SW 1271 (cell line): ENCODE measurements at places on chromosomes 3 and 15.
A peak's percentile ranks its signal among the peaks of the same experiment; 100 is the strongest.

- no peak for DNase-seq
These were observed 67.0 kb upstream of the SLC25A26 start for GRCh38 chr3:66153481-66154443.

DNA sequence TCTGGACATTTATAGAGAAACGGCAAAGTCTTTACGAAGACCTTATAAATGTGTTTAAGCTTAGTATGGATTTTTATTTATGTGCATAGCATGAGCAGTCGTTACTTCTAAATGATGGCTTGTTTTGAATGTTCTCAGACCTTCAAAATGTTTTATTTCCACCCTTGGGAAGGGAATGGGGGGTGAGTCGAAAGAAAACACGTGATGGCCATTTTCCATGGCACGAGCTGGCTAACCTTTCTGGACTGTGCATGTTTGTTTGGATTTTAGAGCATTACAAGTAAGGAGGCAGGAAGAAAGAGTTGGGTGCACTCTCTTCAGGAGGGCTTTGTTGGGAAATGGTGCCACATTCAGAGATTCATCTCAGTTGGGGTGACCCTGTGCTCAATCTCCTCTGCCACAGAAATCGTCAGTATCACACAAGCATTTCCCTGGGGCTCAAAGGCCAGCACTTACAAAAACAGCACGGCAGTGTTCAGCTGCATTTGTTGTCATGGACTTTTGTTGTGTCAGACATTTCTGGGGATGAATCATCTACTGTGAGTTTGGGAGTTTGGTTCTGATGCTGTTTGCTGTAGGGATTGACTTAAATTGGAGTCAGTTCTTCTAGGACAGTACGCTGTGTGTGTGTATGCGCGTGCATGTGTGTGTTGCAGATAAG is 52.3 kb upstream of the ADAMTS9 start:
- DNase-seq: no peak

DNA sequence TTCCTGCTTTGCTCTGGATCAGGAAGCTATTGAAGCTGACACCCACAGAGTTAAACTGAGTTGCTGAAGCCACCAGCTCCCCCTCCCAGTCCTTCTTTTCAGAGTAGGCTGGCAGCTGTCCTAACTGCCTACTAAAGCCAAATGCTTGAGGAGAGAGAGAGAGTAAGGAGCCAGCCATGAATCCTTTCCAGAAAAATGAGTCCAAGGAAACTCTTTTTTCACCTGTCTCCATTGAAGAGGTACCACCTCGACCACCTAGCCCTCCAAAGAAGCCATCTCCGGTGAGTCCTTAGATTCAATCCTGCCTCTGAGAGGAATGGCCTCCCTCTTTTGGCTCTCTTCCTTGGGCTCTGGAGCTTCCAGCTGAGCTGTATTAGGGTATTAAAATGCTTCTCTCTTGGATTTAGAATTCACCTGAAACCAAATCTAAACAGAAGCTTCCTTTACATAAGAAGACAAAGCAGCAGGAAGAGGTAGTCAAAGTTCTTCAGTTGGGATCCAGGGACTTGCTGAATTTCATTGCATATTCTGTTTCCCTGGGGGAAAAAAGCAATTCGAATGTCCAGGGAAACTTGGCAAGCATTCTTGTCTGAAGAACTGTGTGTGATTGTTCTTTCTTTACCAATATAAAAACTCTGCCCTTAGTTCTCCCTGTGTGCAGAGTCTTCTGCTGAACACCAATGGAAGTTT is at the start of gene SLC15A2:
Gene SLC15A2 (plus strand): TSS at position 101 of the 690 bp plus-strand sequence. CDS start 76 bp downstream, at position 177.
- DNase-seq: no peak

GRCh38 chr15:57589281-57589680 is 2.4 kb upstream of the MYZAP start:
- no peak for DNase-seq

DNA sequence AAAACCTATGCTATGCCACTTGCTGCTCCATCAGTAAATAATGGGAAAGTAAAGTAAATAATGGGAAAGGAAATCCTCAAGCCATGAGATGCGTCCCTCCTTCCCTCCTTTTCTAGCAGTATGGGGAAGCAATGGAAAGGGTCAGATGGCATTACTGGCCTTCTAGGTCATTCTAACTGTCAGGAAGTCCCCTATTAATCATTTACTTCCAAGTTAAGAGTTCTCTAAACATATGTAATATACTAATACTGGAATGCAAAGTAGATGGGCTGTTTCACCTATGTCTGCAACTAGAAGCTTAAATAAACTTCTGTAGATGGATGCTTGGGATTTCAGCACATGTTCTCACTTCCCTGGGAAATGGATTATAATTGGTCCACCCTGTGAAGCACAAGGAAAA is 55.9 kb downstream of the MDFIC2 start:
- DNase-seq: no peak

DNA sequence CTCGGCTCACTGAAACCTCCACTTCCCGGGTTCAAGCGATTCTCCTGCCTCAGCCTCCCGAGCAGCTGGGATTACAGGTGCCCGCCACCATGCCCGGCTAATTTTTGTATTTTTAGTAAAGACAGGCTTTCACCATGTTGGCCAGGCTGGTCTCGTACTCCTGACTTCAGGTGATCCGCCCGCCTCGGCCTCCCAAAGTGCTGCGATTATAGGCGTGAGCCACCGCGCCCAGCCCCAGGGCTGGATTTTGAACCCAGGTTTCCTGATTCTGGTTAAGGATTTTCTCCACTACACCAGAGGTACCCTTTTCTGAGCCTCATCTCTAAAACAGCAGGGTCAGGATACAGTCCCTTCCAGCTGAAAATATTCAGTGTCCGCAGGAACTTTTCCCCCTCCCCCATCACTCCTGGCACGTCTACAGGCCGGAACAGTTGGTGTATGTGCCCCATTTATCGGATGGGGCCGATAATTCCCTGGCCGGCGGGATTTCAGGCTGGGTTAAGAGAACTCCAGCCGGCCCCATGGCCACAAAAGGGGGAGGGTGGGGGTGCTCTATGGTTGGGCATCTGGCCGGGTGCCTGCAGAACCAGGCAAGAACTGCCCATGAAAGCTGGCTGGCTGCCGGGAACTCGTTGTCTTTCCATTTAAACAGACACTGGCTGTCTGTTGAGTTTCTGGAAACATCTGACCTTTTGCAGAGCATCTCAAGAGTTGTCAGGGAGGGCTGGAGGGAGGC is 26.8 kb upstream of the SEMA4B start:
- no peak for DNase-seq

DNA sequence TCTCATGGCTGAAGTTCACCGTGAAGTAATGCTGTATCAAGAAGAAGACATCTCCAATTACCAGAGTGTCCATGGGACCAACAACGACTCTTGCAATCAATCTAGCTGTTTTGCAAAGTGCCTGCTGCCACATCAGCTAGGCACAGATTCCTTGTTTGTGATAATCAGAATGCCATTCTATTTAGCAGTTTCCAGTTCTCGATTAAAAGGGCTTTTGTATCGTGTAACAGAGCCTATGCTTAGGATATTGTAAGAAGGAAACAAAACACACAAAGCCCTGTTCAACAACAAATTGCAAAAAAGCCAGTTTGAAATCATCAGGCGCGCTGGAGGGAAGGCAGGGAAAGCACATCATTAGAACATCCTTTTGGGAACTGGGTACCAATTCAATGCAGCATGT is 26.1 kb downstream of the RASGRF1 start:
- DNase-seq: no peak

- no peak for DNase-seq
These were observed 76.0 kb upstream of the NECTIN3 start for GRCh38 chr3:110995461-110996231.

GRCh38 chr15:71167445-71168165 is 52.3 kb downstream of the THSD4 start:
- no peak for DNase-seq

DNA sequence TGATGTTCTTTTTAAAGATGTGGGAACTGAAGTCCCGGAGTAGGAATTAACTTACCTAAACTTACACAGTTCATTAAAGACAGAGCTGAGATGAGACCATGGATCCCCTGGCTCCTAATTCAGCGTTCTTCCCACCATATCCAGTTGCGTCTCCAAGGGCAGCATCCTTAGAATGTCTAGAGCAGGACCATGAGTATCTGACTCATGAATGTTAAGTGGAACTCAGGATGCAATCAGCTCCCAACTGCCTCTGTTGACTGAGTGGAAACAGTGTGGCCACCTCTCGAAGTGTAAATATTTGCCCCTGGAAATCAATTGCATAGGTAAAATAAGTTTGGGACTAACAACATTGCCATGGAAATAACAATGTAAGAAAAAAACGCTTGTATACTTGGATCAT is 2.5 kb downstream of the SNTN start:
- DNase-seq: no peak

GRCh38 chr15:81120069-81120468 is 14.0 kb upstream of the CFAP161 start:
- no peak for DNase-seq

DNA sequence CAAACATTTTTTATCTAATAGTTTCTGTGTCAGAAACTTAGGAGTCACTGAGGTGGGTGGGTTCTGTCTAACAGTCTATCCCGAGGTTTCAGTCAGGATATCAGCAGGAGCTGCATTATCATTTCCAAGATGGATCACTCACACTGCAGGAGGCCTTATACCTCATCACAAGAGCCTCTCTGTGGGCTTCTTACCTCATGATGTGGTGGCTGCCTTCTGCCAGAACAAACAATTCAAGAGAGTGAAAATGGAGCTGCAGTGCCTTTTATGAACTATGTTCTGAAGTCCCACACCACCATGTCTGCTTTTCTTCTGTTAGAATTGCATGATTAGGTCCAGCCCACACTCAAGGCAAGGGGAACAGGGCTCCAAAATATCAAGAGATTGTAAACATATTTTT is 27.9 kb downstream of the RFX7 start:
- DNase-seq: no peak

GRCh38 chr3:156443079-156443478 is 111.8 kb downstream of the SSR3 start:
- no peak for DNase-seq

GRCh38 chr3:160677459-160677881 is 510 bp downstream of the ARL14 start:
- no peak for DNase-seq

- DNase-seq: peak; percentile 48
These were observed 4.4 kb downstream of the TGFBR2 start for GRCh38 chr3:30610702-30611368.

DNA sequence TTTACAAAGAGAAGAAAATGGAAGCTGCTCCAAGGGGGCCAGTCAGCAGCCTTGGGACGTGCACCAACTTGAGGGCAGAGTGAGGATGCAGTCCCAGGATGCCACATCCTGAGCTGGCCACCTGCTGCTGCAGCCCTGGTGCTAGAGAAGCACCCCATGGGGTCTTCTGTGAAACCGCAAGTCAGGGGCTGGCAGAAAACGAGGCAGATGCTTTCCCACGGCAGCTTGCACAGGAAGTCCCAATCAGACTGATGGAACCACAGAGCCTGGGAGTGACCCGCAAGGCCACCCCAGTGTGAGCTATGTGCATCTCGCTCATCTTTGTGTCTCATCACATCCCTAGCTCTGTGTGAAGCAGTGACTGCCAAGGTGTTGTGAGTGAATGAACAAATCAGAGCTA is 76.5 kb downstream of the NUP210 start:
- no peak for DNase-seq

GRCh38 chr3:72008226-72008996 is 223.5 kb upstream of the PROK2 start:
- no peak for DNase-seq
